ENCODE measurements at places on chromosomes 5 and 9.

- no peak for DNase-seq
Measured at GRCh38 chr5:171221916-171222315, 87.1 kb upstream of the TLX3 start.

DNA sequence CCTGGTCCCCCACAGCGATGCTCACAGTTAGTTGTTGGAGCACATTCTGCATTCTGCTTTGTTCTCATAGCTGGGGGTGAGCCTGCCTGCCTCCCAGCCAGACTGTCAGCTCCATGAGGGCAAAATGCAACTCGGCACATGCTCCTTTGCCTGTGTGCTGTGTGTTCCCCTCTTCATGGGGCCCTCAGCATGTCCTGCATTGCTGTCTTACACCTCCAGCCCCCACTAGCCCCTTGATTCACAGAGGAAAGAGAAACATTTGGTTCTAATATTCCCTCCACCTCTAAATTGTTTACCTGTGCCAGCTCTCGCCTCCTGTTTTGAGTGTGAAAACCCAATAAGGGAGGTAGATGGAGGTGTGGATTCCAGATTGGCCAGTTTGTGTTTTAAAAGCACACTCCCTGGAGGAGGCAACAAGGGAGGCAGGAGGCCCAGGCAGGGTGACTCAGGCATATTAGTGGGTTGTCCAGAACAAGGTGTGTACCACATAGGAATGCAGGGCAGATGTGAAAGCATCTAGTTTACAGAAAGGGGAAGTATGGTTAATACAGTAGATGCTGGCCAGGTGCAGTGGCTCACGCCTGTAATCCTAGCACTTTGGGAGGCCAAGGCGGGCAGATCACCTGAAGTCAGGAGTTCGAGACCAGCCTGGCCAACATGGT, 224.6 kb downstream of the AGTPBP1 start:
- no peak for DNase-seq

GRCh38 chr5:132260714-132261551, 3.4 kb downstream of the PDLIM4 start:
- no peak for DNase-seq

- no peak for DNase-seq
Measured at GRCh38 chr5:6224406-6224805, 153.9 kb downstream of the MED10 start.

DNA sequence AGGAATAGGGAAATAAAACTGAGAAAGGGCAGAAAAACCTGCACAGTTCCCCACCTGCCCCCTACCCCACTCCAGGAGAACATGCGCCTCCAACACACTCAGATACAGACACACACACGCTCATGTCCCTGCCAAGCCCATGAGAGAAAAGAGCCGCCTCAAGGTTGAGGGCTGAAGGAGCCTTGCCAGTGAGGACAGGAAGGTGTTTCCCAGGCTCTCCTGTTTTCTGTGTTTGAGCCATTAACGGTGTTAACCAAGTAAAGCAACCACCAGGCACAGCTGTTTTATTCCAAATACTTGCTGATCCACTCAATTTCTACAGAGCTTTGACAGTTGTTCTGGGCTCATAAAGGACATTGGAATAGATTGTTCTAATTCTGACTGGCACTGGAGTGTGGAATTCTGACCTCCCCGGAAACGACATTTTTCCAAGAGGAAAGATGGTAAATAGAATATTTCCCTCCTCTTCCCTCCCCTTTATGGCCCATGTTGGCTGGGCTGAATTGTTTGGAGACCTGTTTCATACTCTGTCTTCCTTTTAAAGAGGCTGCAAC, 238.0 kb downstream of the DMAC1 start:
- DNase-seq = no peak

GRCh38 chr9:101126556-101126955, 98.0 kb downstream of the PLPPR1 start:
- DNase-seq = no peak

DNA sequence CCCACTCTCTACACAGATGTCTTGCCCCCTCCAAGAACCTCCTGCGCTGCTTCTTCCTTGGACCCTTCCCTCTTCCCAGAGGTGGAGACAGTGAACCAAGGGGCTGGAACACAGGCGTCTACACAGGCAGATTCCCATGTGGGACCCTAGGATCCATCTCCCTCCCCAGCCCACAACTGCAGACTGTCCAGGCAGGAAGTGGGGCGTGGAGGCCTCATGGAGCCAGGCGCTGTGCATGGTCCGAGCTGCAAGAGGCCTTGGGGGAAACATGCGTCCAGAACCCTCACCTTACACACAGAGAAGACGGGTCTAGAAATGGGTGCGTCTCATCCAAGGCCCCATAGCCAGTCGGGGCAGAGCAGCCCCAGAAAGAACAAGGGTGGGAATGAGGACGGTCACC, 117.5 kb downstream of the VAV2 start:
- DNase-seq = no peak

- DNase-seq = no peak
Measured at GRCh38 chr9:92721548-92721947, 43.1 kb downstream of the BICD2 start.

Measured in smooth muscle cell of the brain vasculature (primary cell).